Left renal cortex interstitium (tissue), 4 donors: ENCODE measurements at places on chromosomes 13 and 19.

- DNase-seq: no peak
Measured at GRCh38 chr19:18090545-18091216, 3.9 kb upstream of the IL12RB1 start.

- no peak for DNase-seq
Measured at GRCh38 chr13:71877256-71877653, 10.3 kb upstream of the DACH1 start.

- no peak for DNase-seq
Measured at GRCh38 chr19:3770136-3770999, 1.7 kb downstream of the RAX2 start.

- DNase-seq: no peak
Measured at GRCh38 chr13:80359414-80359777, 18.5 kb upstream of the SPRY2 start.

- no peak for DNase-seq
Measured at GRCh38 chr13:64397701-64398100, 2832.4 kb downstream of the PCDH9 start.

DNA sequence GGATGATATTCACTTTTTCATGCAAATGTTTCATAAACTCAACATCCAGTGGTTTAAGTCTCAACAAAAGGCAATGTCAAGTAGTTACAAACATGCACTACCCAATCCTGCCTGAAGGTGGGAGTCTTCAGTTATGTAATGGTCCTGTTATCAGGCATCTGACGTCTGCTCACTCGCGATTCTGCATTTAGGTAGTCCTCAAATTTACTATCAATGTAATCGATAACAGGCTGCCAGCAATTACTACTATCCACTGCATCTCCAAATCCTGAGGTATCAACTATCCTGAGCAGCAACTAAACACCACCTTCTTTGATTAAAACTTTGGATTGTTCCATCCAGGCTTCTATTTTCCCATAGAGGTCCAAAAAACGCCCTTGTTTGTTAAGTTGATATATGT, 51.2 kb downstream of the NLRP12 start:
- peak; percentile 45 for DNase-seq

DNA sequence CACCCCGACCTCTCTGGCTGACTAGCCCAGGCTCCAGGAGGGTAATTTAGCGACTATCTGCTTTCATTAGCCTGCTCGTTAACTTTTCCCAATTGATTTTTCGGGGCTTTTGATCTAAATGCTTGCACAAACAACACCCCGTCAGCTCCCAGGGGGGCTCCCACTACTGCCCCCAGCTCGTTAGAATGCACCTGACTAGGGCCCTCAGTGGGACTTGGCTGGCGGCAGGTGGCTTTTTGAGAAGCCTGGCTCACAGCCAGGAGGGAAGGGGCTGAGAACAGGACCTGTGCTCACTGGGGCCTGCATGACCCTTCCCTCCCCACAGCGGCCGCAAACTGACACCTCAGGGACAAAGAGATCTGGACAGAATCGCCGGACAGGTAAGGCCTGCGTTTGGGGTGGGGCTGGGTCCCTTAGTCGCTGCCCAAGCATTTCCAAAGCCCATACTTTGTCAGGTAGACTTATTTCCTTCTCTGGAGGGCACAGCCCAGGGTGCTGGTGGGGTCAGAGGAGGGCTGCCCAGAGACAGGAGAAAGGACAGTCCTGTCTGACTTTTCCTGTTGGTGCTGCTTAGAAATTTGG, 7.6 kb upstream of the CD79A start:
- no peak for DNase-seq

DNA sequence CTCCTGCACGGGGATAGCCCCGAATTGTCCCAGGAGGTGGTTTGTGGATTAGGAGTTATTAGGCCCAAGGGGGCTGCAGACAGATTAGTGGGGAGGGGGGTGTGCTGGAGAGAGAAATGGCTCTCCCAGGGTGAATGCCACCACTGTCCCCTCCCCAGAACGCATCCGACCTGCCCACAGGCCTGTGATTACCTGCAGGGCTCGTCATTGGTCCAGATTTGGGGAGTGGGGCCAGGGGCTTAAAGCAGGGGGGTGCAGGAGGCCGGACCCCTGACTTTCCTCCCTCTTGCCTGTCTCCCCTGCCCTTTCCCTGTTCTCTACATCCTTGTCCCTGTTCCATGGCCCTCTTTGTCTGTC, 1.2 kb downstream of the NRTN start:
- no peak for DNase-seq

DNA sequence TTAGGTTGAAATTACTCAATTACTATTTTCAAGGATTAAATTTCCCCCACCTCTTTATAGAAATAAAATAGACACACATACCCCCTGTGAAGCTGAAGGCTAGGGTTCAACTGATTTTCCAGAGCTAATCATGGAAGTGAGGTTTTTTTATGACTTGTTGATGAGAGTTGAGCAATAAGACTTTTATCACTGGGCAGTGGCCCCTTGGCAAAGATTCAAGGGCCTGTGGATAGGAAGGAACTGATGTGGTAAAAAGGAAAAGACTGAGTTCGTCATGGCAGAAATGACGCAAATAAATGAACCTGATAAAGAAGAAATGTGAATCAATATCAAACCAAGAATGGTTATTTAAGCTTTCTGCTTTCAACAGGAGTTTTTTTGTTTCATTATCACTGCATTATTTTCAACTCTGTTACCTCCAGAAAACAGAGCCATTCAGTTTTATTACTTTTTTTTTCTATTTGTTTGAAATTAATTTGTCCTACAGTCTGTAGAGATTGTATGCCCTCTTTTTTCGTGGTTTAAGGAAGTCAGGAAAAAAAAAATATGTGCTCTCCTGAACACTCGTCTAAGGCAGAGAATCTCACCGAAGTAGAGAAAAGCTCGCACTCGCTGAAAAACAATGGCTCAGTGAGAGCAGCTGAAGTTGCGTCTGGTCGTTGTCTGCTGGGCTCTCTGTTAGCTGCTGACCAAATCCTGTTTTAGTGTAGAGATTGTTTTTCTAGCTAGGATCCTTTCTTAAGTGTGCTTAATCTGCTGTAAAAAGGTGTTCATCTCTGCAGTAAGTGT, 38.9 kb downstream of the STOML3 start:
- DNase-seq: no peak

DNA sequence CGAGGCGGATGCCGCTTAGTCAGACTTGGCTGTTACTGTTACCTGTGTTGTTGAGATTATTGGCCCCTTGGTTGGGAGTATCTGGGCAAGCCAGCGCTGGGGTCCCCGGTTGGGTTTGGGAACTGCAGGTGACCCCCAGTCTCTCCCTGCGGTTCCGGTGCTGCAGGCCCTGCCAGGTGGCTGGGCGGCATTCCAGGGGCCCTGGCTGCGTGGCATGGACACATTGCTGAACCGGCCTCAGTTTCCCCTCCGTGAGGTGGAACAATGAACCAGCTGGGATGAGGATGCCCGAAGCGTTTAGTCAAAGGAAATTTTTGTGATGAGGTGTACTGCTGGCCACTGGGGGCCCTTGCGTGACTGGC, 538 bp downstream of the B3GNT3 start:
- DNase-seq: no peak

GRCh38 chr19:23118400-23118799, 1.6 kb downstream of the ZNF730 start:
- no peak for DNase-seq

GRCh38 chr13:95571941-95572340, 19.4 kb downstream of the CLDN10 start:
- DNase-seq: no peak

DNA sequence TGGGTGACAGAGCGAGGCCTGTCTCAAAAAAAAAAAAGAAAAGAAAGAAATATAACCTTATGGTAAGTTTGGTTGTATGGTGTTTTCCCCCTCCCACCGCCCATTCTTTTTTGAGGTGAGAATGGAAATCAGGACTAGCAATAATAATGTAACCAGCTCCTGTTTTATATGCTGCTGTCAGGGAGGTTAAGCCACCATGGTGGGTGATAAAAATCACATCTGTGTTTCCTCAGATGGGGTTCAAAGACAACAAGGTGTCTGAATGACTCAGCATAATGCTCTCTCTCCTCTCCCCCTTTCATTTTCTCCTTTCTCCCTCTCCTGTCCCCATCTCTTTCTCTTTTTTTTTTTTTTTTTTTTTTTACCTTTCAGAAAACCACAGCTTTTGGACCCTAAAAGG, 28.3 kb upstream of the GARRE1 start:
- DNase-seq: no peak

DNA sequence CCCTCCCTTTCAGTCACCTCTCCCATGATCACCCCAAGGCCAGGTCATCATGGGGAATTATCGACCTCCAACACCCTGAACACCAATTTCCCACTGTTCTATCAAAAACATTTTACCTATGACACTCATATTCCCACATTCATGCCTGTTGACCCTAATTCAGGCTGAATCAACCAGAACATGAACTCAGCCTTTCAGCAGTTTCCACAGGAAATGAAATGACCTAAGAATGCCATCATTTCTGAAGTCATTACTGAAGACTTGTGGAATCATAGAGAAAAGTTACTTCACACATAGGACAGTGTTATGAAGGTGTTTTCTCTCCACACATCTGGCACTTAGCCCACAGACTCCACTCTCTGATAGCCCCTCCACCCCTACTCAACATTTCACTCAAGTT, 29.9 kb upstream of the FAM124A start:
- no peak for DNase-seq

DNA sequence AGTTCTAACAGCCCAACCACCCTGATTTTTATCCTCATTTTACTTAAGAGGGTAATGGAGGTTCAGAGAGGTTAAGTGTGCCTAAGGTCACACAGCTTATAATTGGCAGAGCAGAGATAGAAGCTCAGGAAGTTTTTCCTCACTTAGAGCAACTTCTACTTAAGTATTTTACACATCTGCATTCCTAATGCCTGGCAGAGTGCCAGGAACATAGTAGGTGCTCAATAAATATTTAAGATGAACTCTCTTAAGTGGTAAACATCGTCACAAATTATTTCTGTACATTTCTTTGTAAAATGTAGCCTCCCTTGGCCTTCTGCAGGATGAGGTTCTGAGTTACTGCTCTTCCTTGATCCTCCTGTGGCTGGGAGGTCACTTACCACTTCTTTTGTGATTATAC, 14.7 kb downstream of the FARP1 start:
- no peak for DNase-seq

DNA sequence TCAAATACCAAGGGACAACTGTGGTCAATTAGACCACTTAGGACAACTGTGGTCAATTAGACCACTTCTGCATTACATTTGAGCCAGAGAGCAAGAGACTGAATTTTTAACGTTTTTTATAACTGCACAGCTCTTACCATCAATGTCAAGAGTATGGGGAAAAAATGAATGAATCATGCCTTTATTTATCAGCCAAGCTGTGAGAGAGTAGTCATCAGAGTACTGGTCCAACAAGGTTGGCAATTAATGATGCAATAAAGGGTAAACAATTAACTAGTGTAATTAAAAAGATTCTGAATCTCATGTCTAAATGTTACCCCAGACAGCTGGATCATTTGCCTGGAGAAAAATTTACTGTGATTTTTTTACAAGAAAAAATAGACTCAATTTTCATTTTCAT, 381.1 kb downstream of the LIG4 start:
- DNase-seq: no peak

DNA sequence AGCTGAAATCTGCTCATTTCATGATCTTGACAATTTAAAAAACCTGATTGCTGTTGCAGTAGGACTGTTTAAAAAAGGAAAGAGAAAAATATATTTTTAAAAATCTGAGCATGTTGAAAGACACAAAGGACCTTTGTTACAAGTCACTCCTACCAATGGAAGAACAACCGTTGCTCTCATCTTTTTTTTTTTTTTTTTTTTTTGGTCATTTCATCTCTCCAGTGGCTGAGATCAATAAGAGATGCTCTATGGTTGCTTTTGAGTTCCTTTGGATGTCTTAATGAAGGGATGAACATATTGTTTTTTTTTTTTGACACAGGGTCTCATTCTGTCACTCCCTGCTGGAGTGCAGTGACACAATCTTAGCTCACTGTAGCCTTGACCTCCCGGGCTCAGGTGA, 29.2 kb downstream of the LRCH1 start:
- no peak for DNase-seq

GRCh38 chr19:31085125-31085524, 264.1 kb downstream of the TSHZ3 start:
- DNase-seq: no peak

GRCh38 chr19:38812009-38812840, 520 bp downstream of the LGALS4 start:
- DNase-seq: no peak

GRCh38 chr13:75760131-75761021, 124.2 kb downstream of the LMO7 start:
- DNase-seq: no peak
